NCI-H1105 treated with DMSO at 0.1 percent for 48 hours (cell line): ENCODE measurements at places on chromosomes 12 and 14.

DNA sequence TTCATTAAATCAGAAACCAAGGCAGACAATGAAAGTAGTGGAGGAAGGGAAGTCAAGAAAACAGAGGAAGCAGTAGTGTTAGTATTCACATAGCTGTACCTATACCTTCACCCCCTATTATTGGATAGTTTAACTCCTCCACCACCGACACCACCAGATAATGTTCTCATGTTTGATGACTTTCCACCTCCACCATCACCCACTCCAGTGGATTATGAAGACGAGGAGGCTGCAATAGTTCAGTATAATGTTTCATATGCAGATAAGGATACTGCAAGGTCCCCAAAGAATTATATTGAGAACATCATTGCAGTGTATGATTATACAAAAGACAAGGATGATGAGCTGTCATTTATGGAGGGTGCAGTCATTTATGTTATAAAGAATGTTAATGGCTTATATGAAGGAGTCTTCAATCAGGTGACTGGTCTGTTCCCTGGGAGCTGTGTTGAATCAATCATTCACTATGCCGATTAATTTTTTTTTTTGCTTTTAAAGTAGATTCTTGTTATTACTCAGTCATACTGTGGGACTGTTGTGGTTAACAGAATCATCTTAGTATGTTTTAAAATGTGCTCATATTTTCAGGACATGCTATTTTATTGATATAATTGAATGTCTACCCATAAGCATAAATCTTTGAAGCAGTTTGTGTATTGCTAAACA lies 32.2 kb upstream of the KTN1 start:
- no peak for DNase-seq

DNA sequence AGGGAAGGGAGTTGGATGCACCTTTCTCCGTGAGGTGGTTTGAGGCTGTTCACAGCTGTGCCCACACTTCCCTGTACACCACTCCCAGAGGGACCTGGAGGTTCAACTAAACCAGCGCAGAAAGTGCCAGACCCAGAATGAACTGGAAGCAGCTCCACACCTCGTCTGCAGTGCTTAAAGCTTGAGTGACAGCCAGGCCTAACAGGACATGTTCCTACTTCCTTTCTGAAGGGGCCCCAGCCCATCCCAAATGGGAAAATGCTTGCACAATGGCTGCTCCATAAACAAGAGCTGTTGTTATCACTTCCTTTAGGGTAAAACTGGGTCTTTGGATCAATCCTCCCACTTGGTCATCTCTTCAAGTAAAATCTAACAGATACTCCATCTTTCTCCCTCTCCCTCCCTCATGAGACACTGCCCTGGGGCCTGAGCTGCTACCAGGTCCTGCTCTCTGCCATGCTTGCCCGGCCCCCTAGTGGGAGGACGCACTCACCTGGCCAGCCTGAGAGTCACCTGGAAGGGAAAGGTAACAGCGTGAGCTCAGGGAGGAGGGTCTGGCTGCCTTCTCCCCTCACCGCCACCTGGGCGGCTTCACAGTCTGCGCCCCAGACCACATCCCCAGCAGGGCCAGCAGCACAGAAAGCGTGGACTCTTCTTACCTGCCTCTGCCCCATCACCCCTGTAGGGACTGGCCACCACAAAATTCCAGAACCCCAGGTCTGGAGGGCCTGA lies 33.5 kb downstream of the ISCA2 start:
- no peak for DNase-seq

GRCh38 chr14:96079066-96079465 lies 39.9 kb downstream of the C14orf132 start:
- no peak for DNase-seq

DNA sequence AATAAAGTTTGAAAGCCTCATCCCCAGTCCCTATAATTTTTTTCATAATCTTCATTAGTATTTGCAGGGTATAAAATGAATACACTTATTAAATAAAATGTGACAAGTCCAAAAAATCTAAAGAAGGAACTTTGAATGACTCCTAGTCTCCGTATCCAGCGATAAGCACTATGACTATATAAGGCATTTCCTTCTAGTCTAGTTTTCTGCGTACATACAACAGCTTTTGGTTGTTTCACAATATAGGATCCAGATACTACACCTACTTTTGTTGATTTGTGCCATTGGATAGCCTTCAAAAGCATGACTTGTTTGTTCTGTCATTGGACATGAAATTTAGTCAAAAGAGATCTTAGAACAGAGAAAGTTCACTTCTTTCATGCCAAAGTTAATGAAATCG lies 133.3 kb upstream of the PWP1 start:
- no peak for DNase-seq

GRCh38 chr12:40534828-40535227 lies 157.4 kb upstream of the CNTN1 start:
- no peak for DNase-seq

DNA sequence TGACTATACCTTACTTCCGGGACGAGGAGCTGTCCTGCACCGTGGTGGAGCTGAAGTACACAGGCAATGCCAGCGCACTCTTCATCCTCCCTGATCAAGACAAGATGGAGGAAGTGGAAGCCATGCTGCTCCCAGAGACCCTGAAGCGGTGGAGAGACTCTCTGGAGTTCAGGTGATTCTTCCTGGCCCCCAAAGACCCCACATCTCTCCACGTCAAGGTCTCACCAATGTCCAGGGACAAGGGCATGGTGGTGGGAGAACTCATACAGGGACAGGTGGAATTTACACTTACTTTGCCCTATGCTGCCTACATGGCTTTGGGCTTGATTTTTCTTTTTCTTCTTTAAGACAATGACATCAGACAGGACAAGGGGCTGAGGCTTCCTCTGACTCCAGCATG lies 7.1 kb downstream of the SERPINA3 start:
- DNase-seq, result no peak

GRCh38 chr14:24909523-24910302 lies 140.2 kb downstream of the STXBP6 start:
- no peak for DNase-seq

GRCh38 chr12:30153981-30154380 lies 370.2 kb upstream of the TMTC1 start:
- no peak for DNase-seq

DNA sequence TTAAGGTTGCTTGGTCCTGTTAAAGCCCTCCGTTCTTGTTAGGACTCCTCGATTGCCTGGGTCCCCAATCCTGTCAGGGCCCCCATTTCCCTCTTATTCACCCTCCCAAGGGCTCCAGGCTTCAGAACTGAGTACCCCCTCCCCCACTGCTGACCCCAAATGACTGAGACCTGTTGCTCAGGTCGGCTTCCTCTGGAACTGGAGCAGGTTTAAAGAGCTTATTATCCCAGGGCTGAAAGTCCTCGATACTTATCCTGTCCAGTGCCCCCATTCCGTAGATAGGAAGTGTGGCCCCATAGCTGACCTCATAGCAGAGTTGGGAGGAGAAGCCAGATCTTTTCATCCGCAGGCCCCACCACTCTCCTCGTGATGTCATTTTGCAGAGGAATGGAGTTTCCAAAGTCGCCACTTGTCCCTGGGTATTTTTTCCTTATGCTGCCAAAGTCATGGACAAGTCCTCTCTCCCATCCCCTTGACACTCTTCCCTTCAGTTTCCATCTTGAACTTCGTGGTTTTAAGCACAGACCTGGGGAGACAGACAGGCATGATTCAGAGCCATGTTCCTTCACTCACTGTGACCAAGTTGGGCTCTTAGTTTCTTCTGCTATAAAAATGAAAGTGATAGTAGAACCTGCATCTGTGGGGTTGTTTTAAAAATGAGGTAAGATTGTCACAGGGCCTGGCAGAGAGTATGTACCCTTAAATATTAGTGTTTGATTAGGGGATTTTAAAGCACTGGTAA lies 1.2 kb downstream of the USP30 start:
- DNase-seq, result no peak

DNA sequence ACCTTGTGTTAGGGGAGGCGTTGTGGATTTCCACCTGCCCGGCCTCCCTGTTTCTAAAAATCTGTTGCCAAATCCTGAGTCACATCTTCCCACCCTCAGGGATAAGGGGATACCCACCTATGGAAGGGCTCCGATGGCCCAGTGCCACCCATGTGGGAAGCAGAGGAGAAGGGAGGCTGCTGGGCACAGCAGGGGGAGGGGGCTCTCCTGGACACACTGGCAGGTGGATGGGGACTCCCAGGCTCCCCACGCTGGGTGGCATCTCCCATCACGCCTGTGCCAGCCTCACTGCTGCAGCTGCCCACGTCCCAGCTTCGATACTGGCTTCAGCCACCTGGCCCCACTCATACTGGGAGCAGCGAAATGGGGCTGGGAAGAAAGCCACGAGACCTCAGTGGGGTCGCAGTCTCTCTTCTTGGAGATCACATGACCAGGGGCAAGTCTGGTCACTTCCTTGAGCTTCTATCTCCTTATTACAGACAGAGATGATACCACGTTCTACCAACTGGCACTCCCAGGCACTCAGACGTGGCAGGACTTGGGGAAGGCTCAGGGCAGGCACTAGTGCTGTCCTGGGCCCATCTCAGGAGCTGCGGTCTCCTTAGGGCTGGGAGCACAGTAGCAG lies 72.2 kb downstream of the PITPNM2 start:
- no peak for DNase-seq

- DNase-seq, result no peak
Measured at GRCh38 chr14:100826391-100827100, 628 bp downstream of the MEG3 start.

- no peak for DNase-seq
Measured at GRCh38 chr12:110115675-110116074, 8.5 kb upstream of the IFT81 start.

- DNase-seq, result no peak
Measured at GRCh38 chr12:50211392-50212070, 44.4 kb upstream of the CERS5 start.

GRCh38 chr14:20455355-20456300 lies 602 bp downstream of the APEX1 start:
- DNase-seq, result peak; percentile 92

GRCh38 chr12:98671459-98671858 lies 26.4 kb downstream of the APAF1 start:
- DNase-seq, result no peak

GRCh38 chr12:82966001-82966559 lies 279.4 kb downstream of the TMTC2 start:
- DNase-seq, result no peak

- no peak for DNase-seq
Measured at GRCh38 chr14:37202265-37202664, 4.5 kb downstream of the MIPOL1 start.

- no peak for DNase-seq
Measured at GRCh38 chr12:104665296-104665695, 208.5 kb downstream of the CHST11 start.

GRCh38 chr12:131634037-131634436 lies 76.9 kb upstream of the SFSWAP start:
- no peak for DNase-seq

GRCh38 chr14:55121628-55122439 lies 7.2 kb upstream of the LGALS3 start:
- no peak for DNase-seq

GRCh38 chr14:22407033-22407432 lies 182.0 kb downstream of the DAD1 start:
- no peak for DNase-seq

DNA sequence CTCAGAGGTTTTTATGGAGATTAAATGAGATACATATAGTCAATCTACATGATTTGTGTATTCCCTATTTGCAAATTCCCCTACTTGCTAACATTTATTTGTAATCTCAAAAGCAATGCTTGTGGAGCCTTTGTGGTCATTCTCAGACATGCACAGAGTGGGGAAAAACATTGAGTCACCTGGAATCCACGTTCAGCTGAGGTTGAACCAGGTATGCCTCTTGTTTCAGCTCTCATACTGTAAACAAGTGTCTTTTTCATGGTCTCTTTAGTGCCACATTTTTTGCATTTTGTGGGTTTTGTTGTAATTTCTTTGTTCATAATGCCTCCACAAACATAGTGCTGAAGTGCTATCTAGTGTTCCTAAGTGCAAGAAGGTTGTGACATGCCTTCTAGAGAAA lies 181.9 kb downstream of the BCAT1 start:
- no peak for DNase-seq

DNA sequence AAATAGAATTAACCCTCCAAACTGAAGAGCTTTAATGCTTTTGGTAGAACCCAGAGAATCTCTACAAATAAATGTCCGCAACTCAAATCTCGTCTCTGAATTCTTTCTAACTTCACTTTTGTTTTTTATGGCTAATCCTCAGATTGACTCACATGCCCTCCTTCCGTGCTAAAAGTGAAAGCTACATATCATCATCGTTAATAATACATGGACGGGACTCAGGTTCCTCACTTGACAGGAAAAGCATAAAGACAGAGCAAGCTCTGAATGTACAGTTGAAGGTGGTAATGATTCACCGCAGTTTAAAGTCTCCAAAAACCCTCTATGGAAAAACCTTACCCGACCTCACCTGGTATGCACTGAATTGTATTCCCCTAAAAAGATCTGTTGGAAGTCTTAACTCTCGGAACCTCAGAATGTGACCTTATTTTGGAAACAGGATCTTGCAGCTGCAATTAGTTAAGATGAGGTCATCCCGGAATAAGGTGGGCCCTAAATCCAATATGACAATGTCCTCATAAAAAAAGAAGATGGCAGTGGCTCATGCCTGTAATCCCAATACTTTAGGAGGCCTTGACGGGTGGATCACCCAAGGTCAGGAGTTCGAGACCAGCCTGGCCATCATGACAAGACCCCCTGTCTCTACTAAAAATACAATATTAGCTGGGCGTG lies 147.4 kb upstream of the FOXN3 start:
- no peak for DNase-seq

GRCh38 chr14:26276757-26277156 lies 321.1 kb downstream of the NOVA1 start:
- peak; percentile 49 for DNase-seq

DNA sequence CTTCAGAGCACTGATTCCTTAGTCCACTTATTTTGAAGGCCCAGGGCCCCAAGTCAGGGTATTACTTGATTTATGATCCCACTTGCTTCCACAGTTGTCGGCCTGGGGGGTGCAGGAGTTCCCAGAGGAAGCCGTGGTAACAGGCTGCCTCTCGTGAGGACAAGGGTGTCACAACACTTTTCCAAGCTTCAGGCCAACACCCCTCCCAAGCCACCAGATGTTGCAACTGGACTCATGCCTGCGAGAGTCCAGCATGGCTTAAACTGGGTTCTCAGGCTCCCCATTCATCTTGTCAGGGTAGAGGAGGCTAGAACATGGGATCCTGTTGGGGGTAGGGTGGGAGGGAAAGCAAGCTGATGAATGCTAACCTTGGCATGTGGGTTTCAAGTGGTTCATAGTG lies 56.1 kb downstream of the BMP4 start:
- DNase-seq, result no peak

- DNase-seq, result no peak
Measured at GRCh38 chr14:21860172-21860571, 186.6 kb upstream of the OR4E1 start.

- no peak for DNase-seq
Measured at GRCh38 chr12:52721838-52722470, 18.6 kb upstream of the KRT77 start.
